CD4-positive, alpha-beta T cell treated with Interleukin-2 at 100 ng/mL for 4 hours (primary cell): ENCODE measurements at places on chromosomes 6 and 20.

DNA sequence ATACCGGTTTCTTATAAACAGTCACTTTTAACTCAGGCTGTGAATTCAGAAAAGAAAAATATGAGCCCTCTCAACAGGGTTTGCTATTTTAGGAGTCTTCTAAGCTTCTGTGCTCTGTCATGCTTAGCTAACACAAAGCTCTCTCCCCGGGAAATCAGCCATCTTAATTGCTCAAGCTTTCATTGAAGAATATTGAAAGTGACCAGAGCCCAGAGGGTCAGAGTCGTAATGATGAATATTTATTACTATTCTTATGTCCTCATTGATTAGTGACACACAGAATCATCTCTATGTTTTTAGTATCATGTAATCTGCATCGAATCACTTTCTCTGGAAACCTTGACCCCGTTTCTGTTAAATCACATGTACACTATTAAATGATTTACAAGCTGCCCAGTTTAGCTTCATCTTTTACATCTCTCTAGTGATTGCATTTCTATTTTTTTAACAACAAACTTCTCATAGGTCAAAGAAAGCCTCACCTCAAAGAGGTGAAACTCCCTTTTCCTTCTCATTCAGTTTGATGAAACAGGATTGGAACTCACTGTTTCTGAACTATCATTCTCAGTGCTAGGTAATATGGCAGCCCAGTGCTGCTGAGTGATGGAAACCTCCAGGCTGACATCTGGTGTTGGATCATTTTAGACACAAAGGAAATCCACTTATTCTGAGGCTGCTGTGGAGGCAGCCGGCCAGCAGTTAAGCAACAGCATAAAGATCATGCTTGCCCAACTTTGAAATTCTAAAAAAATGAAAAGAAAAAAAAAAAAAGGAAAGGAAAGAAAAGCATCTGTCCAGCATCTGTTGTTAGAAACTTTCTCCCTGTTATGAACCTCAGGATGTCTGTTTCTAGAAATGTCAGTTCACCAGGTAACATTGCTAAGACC is 96.3 kb downstream of the RFPL4B start:
- DNase-seq: no peak

GRCh38 chr6:52887910-52888524 is 21.5 kb downstream of the GSTA3 start:
- no peak for DNase-seq

DNA sequence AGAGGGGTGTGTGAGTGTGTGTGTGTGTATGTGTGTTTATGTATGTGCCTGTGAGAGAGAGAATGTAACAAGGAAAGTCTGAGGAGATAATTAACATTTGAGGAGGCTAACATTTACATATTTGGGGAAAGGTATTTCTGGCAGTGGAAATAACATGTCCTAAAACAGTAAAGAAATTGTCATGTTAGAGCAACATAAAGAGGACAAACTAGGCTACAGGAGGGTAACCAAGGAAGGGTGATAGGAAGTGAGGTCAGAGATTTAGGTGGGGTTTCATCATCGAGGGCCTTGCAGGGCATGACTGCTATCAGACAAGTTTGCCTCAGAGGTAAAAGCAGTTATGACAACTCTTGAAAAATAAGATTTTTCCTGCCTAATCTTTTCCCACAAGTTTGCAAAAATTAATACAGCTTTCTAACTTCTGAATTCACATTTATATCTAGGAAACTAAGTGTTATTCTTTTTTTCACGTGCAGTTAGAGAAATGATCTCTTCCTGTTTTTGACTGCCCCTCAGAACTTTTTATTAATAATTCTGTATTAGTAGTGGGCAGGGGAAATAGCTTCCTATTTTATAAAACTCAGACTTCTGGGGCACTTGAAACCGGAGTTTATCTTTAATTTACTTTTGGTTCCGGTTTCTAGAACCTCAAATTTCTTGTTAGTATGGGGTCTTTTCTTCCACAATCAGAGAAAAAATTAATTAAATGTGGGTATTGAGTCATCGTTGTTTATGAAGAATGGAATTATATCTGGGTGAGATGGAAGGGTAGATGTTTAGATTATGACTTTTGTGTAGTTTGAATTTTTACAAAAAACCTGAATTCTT is 30.5 kb upstream of the RHAG start:
- DNase-seq: no peak

- no peak for DNase-seq
Observed at GRCh38 chr6:1594445-1595200, 15.1 kb upstream of the FOXC1 start.

DNA sequence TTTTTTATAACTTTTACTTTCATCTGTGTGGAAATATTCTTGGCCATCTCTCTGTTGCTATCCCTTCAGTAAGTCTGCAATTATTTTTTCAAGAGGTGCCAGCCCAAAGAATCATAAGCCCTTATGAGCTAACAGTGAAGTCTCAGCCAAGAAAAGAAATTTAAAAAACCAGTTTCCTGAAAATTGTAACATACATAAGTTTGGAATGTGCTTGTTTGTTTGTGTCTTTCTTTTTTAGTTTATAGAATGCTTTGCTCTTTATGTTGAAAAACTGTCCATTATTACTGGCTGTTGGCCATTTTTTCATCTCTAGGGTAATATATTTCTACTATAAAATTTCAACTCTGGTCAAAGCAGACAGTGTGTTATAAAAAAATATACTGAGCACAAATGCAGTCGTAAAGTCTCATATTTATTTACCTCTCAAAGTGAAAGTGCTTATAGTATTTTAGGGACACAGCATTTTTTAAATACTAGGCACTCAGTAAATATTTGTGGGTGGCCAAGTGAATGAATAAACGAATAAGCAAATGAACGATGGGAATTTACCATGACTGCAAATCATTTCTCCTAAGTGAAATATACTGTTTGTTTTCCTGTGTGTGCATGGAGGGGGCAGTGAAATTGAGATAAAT is 659.7 kb downstream of the KIF16B start:
- DNase-seq: no peak

DNA sequence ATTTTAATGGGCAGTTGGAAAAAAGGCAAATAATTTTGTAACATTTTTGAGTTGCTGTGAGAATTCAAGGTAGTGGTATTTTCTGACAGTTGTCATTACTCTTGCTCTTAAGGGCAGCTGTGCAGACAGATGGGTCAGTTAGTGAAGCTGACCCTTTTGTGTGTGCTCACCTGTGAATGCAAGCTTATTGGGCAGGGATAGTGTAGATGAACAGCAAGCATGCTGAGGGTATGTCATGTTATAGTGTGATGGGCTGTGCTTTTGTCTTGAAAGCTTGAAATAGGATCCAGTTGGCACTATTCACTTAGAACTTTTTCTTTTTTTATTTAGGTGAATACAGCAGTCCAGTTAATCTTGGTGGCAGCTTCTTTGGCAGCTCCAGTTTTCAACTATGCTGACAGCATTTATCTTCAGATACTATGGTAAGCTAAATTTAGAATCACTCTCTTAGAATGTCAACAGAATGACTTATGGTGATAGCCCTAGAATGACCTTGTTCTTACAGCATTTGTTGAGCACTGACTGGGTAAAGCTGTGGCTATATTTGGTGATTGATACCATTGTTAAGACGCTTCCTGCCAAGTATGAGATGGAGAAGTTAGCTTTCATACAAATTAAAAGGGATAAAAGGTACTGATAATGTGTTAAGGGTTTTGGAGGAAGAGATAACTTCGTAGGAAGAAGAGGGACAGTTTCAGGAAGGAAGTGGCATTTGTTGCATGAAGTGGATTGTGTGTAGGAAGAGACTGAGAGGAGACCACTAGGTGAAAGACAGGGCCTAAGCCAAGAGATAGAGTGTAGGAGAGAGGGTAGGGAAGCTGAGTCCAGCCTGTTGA is 19.5 kb downstream of the LRRN4 start:
- DNase-seq: no peak
